NCI-H1436 (cell line): ENCODE measurements at places on chromosomes 4 and X.

GRCh38 chr4:156775813-156776212 lies 195.8 kb downstream of the PDGFC start:
- no peak for DNase-seq

- DNase-seq = no peak
Observed at GRCh38 chr4:93730251-93730650, 98.3 kb upstream of the ATOH1 start.

DNA sequence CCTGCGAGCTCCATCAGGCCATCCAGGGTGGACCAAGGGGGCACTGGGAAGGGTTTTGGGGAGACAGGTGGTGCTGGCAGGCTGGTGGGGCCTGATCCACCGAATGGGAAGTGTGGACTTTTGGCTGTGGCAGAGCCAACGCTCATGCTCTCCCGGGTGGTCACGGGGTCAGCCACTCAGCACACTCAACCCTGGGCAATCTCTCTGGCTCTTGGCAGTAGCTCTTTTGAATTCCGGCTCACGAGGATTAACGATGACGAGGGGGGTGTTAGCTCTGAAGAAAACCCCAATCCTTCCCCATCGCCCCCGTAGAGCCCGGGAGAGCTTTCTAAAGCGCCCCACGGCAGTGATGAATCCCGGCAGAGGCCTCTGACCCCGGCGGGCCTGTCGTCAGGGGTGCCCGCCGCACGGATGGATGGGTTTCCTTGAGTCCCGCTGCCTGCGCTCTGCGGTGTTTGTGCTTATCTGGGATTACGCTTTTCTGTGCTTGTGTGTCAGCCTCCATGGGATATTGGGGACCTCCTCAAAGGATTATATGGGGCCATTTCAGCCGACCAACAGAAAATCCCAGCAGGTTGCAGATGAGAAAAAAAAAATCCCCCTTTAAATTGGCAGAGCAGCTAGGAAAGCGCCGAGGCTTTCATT lies 156.8 kb upstream of the PSAPL1 start:
- no peak for DNase-seq

DNA sequence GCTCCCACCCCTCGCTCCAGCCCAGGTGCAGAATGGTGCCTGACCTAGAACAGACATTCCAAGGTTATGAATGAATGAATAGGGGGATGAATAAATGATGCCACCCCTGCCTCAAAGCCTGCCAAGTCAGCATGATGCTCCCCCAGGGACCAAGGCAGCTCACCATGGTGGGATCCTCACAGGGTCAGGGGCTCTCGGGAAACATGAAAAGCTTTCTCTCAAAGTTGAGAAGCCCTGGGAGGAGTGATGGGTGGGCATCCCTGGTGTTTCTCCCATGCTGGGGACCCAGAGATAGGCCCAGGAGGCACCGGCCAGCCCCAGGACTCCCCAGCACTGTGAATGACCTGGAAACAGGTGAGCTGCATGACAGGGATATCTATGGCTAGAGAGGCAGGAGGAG lies 58.9 kb downstream of the HTRA3 start:
- no peak for DNase-seq
